ENCODE measurements at places on chromosomes 5 and 9.

DNA sequence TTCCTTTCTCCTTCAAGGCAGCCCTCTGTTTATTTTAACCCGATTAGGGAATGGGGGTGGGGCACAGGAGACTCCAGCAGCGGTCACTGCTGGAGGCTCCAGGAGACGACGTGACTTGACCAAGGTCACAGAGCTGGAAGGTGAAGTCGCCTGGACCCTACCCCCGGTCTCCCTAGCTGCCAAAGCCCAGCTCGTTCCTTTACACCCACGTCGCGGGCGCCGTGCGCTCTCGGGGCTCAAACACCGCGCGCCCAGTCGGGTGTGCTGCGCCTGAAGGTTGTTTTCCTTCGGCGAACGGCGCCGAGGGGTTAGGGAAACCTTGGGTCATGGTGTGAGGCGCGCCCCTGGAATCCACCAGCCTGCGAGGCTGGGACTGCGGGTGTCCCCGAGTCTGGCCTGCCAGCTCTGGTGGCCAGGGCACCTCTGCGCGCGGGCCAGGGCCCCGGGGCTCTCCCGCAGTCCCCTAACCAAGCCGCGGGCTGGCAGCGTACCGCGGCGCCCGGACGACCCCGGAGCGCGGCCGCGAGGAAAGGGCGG, 747 bp upstream of the UNC5A start:
- DNase-seq, result no peak

- no peak for DNase-seq
These were observed 132.9 kb upstream of the CHD1 start for GRCh38 chr5:99061711-99062110.

DNA sequence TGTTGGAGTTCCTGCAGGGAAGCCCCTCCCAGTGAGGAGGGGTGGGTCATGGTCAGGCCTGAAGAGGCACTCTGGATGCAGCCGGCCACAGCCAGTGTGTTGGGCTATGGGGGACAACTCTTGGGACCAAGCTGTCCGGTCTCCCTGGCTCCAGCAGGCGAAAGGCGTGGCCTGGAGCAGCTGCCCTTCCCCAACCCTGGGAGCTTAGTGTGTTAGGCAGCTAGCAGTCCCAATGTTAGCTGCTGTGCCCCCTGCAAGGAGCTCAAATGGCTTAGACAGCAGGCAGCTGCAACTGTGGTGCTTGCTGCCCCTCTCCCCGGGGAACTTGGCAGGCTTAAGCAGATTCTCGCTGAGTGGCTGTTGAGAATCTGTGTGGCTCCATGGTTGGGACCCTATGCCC, 67.5 kb upstream of the ACTBL2 start:
- DNase-seq, result no peak

DNA sequence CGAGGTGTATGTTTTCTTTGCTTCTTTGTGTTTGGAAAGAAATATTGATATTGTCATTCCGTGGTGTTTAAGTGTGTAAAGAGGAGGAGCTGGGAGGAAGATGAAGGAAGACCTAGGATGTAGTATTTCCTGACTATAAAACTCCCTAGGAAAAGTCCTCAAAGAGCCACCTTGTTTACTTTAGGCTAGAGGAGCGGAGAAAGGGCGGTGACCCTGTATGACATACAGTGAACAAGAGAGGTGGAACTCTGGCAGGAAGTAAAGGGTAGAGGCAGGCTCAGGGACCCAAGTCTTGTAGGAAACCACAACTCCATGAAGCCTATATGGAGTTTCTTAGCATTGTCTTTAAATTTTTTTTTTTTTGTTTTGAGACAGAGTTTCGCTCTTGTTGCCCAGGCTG, 303.9 kb downstream of the DOCK8 start:
- no peak for DNase-seq

DNA sequence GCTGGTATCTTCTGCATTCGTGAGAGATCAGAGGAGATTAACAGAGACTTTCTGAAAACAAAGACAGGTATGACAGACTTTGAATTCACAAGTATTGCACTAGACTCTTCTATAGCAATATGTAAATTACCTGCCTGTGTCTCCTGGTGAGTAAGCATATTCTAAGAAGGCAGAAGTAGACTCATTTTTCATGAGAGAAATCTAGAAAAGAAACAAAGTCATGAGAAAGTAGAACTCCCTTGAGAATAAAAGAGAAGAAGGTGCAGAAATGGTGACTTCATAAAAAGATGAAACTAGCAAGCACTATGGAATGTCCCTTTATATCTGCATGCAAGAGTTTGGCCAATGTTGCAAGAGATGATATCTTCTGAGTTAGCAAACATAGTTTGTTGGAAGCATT, 419.8 kb downstream of the DMRT2 start:
- DNase-seq, result no peak

DNA sequence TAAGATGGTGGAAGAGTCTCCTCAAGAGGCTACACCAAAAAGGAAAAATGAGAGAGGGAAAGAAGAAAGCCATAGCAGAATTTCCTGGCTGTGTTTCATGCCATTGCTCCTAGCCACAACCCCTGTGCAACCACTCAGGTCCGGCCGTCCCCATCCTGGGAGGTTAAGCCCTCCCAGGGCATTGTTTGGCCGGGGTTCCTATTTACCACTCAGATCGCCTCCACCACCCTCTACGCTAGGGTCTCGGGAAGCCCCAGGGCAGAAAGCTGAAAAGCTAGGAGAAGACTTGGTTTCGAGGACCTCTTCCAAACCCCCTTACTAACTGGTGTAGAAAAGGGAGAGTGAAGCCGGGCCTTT, 715 bp downstream of the RC3H2 start:
- DNase-seq, result no peak

DNA sequence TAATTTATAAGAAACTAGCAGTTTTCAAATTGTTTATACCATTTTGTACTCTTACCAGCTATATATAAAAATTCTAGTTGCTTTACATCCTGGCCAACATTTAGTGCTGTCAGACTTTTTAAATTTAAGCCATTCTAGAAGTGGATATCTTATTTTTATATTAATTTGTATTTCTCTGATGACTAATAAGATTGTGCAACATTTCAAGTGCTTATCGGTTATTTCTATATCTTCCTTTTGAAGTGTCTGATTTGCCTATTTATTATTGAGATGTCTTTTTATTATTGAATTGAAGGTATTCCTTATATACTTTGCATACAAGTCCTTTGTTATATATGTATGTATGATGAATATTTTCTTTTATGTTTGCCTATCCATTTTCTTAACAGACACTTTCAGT, 324.0 kb downstream of the ELAVL2 start:
- DNase-seq, result no peak

DNA sequence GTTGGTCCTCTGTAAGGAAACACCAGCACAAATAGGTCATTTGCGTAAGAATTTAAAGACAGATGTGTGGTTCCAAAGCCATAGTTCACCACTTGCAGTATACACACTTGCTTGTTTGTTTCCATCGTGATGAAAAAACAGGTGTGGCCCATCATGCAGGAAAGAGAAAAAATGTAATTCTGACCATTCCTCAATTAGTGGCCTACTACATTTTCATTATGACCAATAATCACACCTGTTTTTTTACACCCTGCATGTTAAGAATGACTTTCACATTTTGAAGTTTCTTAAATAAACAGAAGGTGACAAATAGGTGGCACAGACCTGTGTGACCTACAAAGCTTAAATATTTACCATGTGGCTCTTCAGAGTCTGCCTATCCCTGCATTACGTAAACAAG, 2.2 kb upstream of the ICE1 start:
- no peak for DNase-seq
